ENCODE measurements at places on chromosomes 16 and 17. TPM values are rescaled to one million over a fixed set of nuclear protein-coding genes. Genes with fewer than 3 reads are reported as not detected.

- H3K27ac ChIP-seq = no peak overlapping the region
- H3K4me1 ChIP-seq = no peaks in the 10 kb centered on the region
- no peak for DNase-seq
- no peak overlapping the region for H3K4me3 ChIP-seq
- H3K36me3 ChIP-seq = peaks cover 12% of the 10 kb centered on the region
Observed at GRCh38 chr17:4800462-4801196, 1.5 kb downstream of the C17orf114 start.

DNA sequence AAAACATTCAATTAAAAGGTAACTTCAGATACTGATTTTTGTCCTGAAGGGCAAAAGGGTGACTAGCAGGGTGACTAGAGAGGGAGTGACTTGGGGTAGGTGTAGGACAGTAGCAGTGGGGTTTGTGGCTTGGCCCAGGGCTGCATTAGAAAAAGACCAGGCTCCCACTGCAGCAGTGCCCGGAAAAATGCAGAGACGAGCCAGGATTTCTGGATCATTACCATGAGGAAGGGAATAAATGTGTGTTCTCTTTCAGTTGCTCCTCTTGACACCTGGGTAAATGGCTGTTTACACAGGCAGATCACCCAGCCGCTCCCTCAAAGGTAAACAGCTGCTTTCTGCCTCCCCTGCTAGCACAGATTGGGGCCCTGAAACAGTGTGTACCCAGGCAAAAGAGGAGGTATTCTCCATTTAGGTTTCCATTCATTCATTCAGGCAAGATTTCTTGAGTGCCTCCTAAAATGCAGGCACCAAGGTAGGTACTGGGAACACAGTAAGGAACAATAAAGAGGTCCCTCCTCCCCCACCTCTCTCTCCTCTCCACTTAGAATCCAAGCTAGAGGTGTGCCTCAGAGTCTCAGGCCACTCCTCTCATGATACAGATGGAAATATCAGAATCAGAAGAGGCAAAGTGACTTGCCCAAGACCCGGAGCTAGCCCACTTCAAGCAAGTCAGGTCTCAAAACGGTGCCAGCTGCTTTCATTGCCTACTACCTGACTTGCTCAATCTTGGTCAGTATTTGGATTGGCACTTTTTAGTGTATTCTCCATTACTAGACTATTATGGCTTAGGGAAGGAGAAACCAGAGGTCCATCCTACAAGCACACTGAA lies 15.2 kb upstream of the TOX3 start:
- H3K4me3 ChIP-seq = no peak overlapping the region
- H3K36me3 ChIP-seq = no peaks in the 10 kb centered on the region
- H3K27me3 ChIP-seq = no peaks in the 10 kb centered on the region
- H3K27ac ChIP-seq = no peak overlapping the region

GRCh38 chr17:49146620-49147306 lies 14.2 kb downstream of the B4GALNT2 start:
- H3K27ac ChIP-seq = no peak overlapping the region
- DNase-seq = no peak
- no peak overlapping the region for H3K4me3 ChIP-seq
- H3K27me3 ChIP-seq = no peaks in the 10 kb centered on the region
- H3K4me1 ChIP-seq = no peaks in the 10 kb centered on the region

DNA sequence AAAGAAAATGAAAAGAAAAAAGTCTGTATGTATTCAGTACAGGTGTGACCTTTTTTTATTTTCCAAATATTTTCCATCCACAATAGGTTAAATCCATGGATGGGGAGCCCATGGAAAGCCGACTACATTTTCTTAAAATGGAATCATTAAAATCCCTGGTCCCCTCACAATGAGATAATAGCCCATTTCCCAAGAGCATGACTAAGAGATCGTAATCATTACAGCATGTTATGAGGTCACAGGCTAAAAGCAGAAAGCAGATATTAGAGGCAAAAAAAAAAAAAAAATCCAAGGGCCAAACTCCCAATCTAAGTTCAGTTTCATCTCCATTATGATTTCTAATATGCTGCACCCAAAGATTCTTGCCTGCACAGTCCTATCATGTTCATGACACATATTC lies 44.7 kb downstream of the CYTH1 start:
- no peaks in the 10 kb centered on the region for H3K36me3 ChIP-seq
- no peaks in the 10 kb centered on the region for H3K27me3 ChIP-seq
- H3K4me1 ChIP-seq = peaks cover 81% of the 10 kb centered on the region
- H3K4me3 ChIP-seq = no peak overlapping the region
- DNase-seq = no peak

GRCh38 chr16:74591876-74592650 lies 14.9 kb downstream of the GLG1 start:
- peaks cover 9% of the 10 kb centered on the region for H3K4me1 ChIP-seq
- no peak overlapping the region for H3K4me3 ChIP-seq
- no peak for DNase-seq
- no peak overlapping the region for H3K27ac ChIP-seq

- peak; percentile 63 for DNase-seq
- H3K36me3 ChIP-seq = no peaks in the 10 kb centered on the region
- no peaks in the 10 kb centered on the region for H3K27me3 ChIP-seq
- no peaks in the 10 kb centered on the region for H3K4me1 ChIP-seq
- H3K4me3 ChIP-seq = no peak overlapping the region
Observed at GRCh38 chr17:40699371-40699770, 4.2 kb downstream of the KRT24 start.

GRCh38 chr17:40646791-40647623 lies 611 bp downstream of the SMARCE1 start:
- H3K36me3 ChIP-seq = peaks cover 13% of the 10 kb centered on the region
- no peaks in the 10 kb centered on the region for H3K27me3 ChIP-seq
- H3K27ac ChIP-seq = peak overlapping the region; percentile 98

The HOXB4 gene
- 0.52 TPM for total RNA-seq
